A549 treated with DMSO at 1 μM for 4 hours (cell line): ENCODE measurements at places on chromosomes 11 and 22. TPM values are rescaled to one million over a fixed set of nuclear protein-coding genes. Genes with fewer than 3 reads are reported as not detected.

Gene CCDC87
- total RNA-seq: 0.53 to 0.74 TPM (median 0.64 TPM) in 5 replicates

Gene MPZL2
- 0.08 TPM in 1 of 5 replicates, not detected in the others for total RNA-seq

Gene BIRC3
- total RNA-seq: 28.3 to 40.2 TPM (median 32.7 TPM) in 5 replicates

Gene A4GALT
- 11.6 to 16.4 TPM (median 13.2 TPM) in 5 replicates for total RNA-seq

Gene TRPM5
- not detected in 5 replicates for total RNA-seq

Gene ANO3
- 0.01 to 0.06 TPM in 2 of 5 replicates, not detected in the others for total RNA-seq

Gene SCN3B
- 0.10 to 0.25 TPM (median 0.15 TPM) in 5 replicates for total RNA-seq

Gene PHF21B
- total RNA-seq: 0.95 to 1.4 TPM (median 1.2 TPM) in 5 replicates

Gene OR6A2
- total RNA-seq: not detected in 5 replicates

Gene TRIM51
- total RNA-seq: not detected in 5 replicates

Gene C11orf97
- not detected in 5 replicates for total RNA-seq

Gene SUSD2
- 54.2 to 70.2 TPM (median 58.4 TPM) in 5 replicates for total RNA-seq

Gene C2CD3
- total RNA-seq: 15.0 to 19.4 TPM (median 17.7 TPM) in 5 replicates

Gene KCNQ1
- 0.22 to 0.31 TPM (median 0.24 TPM) in 5 replicates for total RNA-seq

Gene MMP10
- 0.74 to 1.4 TPM (median 1.3 TPM) in 5 replicates for total RNA-seq
